ENCODE measurements at places on chromosomes 2 and 18. TPM values are rescaled to one million over a fixed set of nuclear protein-coding genes. Genes with fewer than 3 reads are reported as not detected.

DNA sequence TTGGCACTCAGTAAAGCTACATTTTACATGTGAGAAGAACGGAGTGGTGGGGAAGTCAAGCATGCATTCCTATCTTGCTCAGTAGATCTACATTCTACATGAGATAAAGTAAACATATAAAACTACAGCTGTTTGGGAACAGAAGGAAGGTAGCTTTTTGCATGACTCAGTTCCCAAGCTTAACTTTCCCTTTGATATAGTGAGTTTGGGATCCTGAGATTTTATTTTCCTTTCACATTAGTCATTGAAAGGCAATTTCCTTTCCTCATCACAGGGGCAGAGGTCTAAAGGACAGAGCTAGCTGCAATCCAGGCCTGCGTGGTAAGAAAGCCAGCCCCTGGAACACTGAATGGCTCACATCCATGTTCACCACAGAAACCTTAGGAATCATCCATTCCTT is 257.2 kb downstream of the SRBD1 start:
- no peak overlapping the region for H3K27ac ChIP-seq
- DNase-seq = no peak
- no peaks in the 10 kb centered on the region for H3K36me3 ChIP-seq
- H3K4me1 ChIP-seq = no peaks in the 10 kb centered on the region
- no peaks in the 10 kb centered on the region for H3K27me3 ChIP-seq

The ARHGEF33 gene
- total RNA-seq = 1.9 TPM

- H3K4me1 ChIP-seq = no peaks in the 10 kb centered on the region
- H3K27me3 ChIP-seq = no peaks in the 10 kb centered on the region
- no peak for DNase-seq
These were observed 82.8 kb downstream of the SLC25A12 start for GRCh38 chr2:171811245-171811628.

The PTPRN gene
- total RNA-seq = 0.33 TPM

DNA sequence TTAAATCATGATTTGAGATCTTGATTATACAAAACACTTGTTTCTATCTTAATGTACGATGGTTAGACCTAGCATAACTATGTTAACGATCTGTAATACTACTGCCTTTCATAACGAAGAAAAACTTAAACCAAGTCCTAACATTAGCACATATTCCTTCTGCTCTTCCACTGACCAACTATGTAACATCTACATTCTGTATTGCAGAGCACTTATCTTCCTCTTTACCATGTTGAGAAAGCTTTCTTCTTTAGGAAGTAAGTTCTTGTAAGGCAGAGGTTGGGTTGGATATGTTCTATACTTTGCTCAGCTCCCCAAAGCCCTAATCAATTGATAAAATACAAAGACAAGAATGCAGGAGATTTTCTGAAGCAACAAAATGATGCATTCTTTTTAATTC is 7.9 kb upstream of the ZNF407 start:
- no peaks in the 10 kb centered on the region for H3K4me1 ChIP-seq
- peaks cover 7% of the 10 kb centered on the region for H3K27me3 ChIP-seq
- H3K36me3 ChIP-seq = no peaks in the 10 kb centered on the region
- no peak overlapping the region for H3K4me3 ChIP-seq

- no peak overlapping the region for H3K27ac ChIP-seq
- H3K27me3 ChIP-seq = no peaks in the 10 kb centered on the region
- H3K4me1 ChIP-seq = no peaks in the 10 kb centered on the region
- no peaks in the 10 kb centered on the region for H3K36me3 ChIP-seq
- no peak for DNase-seq
These were observed 211.3 kb upstream of the ARL4C start for GRCh38 chr2:234708091-234708683.

- no peaks in the 10 kb centered on the region for H3K36me3 ChIP-seq
- H3K4me1 ChIP-seq = no peaks in the 10 kb centered on the region
- H3K4me3 ChIP-seq = no peak overlapping the region
- DNase-seq = no peak
- H3K27ac ChIP-seq = no peak overlapping the region
These were observed 1162.8 kb downstream of the DSC3 start for GRCh38 chr18:29879763-29880162.

DNA sequence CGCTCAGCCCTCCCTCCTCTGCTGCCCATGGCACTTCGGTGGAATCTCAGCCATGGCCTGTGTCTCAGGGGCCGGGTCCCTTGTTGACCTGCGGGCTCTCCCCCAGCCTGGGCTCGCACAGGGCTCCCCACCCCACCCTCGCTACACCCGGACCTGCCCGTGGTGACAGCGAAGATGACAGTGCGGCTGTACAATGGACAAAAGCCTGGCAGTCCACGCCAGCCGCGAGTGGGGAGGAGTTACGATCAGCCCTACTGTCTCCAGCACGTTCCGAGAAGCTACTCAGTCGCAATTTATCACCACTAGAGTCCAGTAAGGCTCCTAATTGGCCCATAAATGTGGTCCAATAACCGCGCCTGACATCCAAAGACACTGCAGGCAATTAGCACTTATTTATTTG is 31.6 kb downstream of the GBX2 start:
- no peak overlapping the region for H3K4me3 ChIP-seq
- no peaks in the 10 kb centered on the region for H3K27me3 ChIP-seq
- H3K27ac ChIP-seq = no peak overlapping the region

The ASPRV1 gene
- 4.5 TPM for total RNA-seq

DNA sequence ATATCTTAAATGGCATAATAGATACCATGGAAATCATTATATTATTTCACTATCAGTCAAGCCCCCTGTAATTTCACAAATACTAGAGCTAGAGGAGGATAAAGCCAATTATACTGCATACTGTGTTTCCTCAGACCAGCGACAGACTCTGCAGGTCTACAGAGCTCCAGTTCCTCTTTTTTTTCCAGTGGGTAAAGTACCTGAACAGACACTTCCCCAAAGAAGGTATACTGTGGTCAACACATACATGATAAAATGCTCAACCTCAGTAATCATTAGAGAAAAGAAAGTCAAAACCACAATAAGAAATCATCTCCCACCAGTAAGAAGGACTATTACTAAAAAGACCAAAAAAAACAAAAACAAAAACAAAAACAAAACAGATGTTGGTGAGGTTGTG is 44.6 kb downstream of the SCN7A start:
- no peak for DNase-seq
- no peak overlapping the region for H3K27ac ChIP-seq
- H3K4me3 ChIP-seq = no peak overlapping the region

DNA sequence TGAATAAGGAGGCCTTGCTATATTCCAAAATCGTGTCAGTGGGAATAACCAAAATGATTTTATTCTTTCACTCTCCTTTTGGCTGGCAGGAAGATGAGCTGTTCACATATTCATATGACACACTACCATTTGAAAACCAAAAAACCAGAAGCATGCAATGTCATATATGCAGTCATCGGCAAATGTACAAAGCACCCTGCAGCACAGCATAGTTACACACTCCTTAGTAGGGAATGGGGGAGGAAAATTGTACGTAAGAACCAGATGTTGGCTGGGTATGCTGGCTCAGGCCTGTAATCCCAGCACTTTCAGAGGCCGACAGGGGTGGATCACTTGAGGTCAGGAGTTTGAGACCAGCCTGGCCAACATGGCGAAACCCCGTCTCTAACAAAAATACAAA is 176.6 kb downstream of the GFPT1 start:
- H3K27me3 ChIP-seq = no peaks in the 10 kb centered on the region
- no peak overlapping the region for H3K27ac ChIP-seq
- no peaks in the 10 kb centered on the region for H3K4me1 ChIP-seq
- DNase-seq = no peak

- peak overlapping the region; percentile 54 for H3K27ac ChIP-seq
- no peak overlapping the region for H3K4me3 ChIP-seq
- no peaks in the 10 kb centered on the region for H3K4me1 ChIP-seq
- no peaks in the 10 kb centered on the region for H3K36me3 ChIP-seq
- no peaks in the 10 kb centered on the region for H3K27me3 ChIP-seq
These were observed 47.4 kb upstream of the MTCL1 start for GRCh38 chr18:8657873-8658470.

DNA sequence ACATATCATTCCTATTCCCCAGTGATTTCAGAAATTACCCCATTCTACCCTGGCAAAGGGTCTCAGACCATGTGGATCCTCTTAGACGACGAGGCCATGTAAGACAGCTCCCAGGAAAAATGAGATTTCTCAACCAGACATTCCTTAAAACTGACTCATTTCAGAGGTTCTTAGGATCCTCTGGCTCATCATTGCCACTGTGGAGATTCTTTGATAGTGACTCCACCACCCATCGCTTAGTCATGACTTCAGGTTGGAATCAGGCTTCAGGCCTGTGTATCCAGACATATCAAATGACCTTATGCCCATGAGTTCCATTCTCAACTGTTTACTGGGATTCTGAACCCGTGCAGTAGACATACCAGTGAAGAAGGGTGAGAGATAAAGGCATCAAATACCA is 245.6 kb upstream of the TCF4 start:
- no peak for DNase-seq
- H3K36me3 ChIP-seq = no peaks in the 10 kb centered on the region
- H3K27me3 ChIP-seq = no peaks in the 10 kb centered on the region
- H3K4me1 ChIP-seq = no peaks in the 10 kb centered on the region

DNA sequence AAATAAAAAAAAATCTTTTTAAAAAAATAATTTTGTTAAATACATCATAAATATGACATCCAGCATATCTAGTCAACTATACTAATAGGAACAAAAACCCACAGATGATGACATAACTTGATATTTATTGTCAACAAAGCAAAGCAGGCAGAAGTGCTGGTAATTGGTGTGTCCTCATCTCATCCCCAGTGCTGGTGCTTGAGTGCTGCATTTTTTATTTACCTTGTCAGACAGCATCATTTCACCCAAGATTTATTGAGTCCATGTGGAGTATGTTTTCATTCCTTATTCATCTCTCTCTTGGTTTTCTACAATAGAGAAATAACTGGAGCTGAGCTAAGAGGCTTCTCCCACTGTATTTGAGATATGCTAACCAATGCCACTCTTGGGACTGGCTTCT is 191.6 kb upstream of the SLC14A2 start:
- no peak overlapping the region for H3K27ac ChIP-seq
- no peaks in the 10 kb centered on the region for H3K4me1 ChIP-seq
- H3K4me3 ChIP-seq = no peak overlapping the region
- DNase-seq = no peak
- H3K27me3 ChIP-seq = no peaks in the 10 kb centered on the region
- H3K36me3 ChIP-seq = no peaks in the 10 kb centered on the region

DNA sequence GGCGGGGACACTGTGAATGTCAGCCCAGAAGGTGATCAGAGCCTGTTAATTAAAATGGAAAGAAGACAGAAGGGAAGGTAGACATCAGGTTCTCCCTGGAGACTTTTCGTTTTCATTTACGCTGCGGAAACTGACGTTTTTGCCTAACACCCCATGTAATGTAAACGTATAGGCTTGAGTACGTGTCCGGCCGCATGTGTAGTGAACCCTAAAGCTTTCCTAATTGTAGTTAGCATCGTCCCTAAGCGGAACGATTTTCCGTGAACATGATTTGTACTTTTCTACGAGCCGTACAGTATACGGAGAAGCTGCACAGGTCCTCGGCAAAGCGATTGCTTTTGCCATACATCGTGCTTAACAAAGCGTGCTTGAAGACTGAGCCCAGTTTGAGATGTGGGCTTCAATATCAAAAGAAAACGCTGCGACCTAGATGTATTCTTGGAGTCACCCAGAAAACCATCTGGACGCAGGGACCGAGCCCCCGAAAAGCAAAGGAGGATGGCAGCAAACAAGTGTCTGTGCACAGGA is 284 bp downstream of the TIMM21 start:
- no peaks in the 10 kb centered on the region for H3K27me3 ChIP-seq
- peak overlapping the region; percentile 76 for H3K4me3 ChIP-seq
- H3K36me3 ChIP-seq = no peaks in the 10 kb centered on the region
- no peaks in the 10 kb centered on the region for H3K4me1 ChIP-seq
- H3K27ac ChIP-seq = peak overlapping the region; percentile 94
- DNase-seq = no peak

The ALK gene
- 0.33 TPM for total RNA-seq

The SRBD1 gene
- 30.2 TPM for total RNA-seq

GRCh38 chr2:224952936-224953657 is 89.2 kb downstream of the DOCK10 start:
- H3K36me3 ChIP-seq = no peaks in the 10 kb centered on the region
- no peaks in the 10 kb centered on the region for H3K27me3 ChIP-seq
- H3K27ac ChIP-seq = no peak overlapping the region

GRCh38 chr18:3466045-3466444 is 16.1 kb downstream of the TGIF1 start:
- H3K27ac ChIP-seq = no peak overlapping the region
- H3K27me3 ChIP-seq = no peaks in the 10 kb centered on the region
- no peaks in the 10 kb centered on the region for H3K36me3 ChIP-seq
- no peak for DNase-seq
- no peak overlapping the region for H3K4me3 ChIP-seq
- no peaks in the 10 kb centered on the region for H3K4me1 ChIP-seq

DNA sequence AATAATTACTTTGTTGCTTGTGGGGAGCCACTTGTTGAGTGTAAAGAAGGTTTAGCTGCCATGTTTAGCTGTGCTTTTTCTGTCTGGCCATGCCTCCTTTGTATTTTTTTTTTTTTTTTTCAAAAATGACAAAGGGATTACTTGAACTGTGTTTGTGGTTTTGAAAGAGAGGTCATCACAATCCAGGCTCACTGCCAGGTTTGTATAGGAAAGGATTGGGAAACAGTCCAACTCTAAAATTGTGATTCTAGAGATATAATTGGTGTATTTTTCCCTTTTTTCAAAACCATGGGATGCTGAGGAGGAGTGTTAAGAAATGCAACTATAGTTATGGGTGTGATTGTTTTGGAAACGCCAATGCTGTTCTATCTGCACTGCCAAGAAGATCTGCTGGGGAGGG is 4.3 kb downstream of the ITPRIPL1 start:
- no peaks in the 10 kb centered on the region for H3K27me3 ChIP-seq
- H3K27ac ChIP-seq = peak overlapping the region; percentile 58
- no peak overlapping the region for H3K4me3 ChIP-seq
- no peak for DNase-seq
- no peaks in the 10 kb centered on the region for H3K36me3 ChIP-seq
- peaks cover 3% of the 10 kb centered on the region for H3K4me1 ChIP-seq

DNA sequence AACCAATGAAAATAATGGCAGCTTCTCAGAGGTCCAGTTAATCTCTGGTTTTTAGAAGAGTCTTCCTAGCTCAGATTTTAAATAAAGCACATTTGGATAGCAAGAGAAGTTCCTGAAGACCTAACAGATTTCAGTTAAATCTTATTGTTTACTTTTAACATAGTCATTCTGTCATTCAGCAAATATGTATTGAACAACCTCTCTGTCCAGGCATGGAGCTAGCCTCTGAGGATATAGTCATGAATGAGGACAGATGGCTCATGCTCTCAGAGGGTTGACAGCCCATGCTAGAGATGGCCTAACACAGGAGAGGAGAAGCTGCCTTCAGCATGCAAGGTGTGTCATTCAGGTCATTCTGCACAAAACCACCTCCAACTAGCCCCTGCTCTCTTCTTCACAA is 6.2 kb downstream of the CCBE1 start:
- peaks cover 2% of the 10 kb centered on the region for H3K4me1 ChIP-seq
- DNase-seq = no peak
- H3K36me3 ChIP-seq = no peaks in the 10 kb centered on the region
- H3K4me3 ChIP-seq = no peak overlapping the region
- peaks cover 10% of the 10 kb centered on the region for H3K27me3 ChIP-seq

- H3K4me3 ChIP-seq = no peak overlapping the region
- peak overlapping the region; percentile 100 for H3K27ac ChIP-seq
- no peaks in the 10 kb centered on the region for H3K36me3 ChIP-seq
- no peak for DNase-seq
- H3K27me3 ChIP-seq = no peaks in the 10 kb centered on the region
These were observed 2.1 kb downstream of the SLC39A10 start for GRCh38 chr2:195659114-195659513.

Data from breast epithelium (tissue), 4 donors.